ENCODE measurements at places on chromosomes 13 and 19.

DNA sequence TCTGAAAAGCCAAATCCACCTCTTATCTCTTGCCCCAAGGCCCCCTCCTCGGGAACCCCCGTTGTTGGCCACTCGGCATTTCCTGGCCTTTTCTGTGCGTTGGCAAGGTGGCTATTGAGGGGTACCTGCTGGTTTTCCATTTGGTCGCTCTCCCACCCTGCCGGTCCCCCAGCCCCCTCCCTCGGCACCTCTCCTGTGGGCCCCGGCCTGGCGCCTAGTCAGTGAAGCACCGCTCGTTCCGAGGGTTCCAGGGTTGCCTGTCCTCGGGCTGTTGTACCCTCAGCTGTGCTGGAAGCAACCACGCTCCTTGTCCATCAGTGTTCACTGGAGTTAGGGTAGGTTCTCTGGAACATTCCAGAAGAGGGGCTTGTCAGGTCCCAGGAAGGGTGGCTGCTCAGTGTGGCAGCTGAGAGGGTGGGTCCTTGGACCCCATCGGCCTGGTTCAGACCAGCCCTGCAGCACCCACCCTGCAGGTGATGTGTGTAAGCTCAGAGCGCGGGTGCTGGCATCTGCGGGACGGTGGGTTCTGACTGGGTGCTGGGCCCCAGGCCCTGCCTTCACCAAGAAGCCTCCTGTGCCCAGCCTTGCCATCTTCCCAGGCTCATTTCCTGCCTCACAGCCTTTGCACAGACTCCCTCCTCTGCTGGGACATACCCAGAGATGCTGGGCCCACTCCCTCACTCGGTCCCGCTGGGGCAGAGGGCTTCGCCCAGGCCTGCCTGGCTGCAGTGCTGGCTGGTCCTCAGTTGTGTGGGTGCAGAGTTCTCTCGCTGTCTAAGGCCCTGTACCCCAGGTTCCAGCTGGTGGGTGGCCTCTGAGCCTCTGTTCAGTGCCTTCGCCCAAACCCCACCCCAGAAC, 21.3 kb downstream of the NKPD1 start:
- no peak for DNase-seq
- no peaks in the 10 kb centered on the region for H3K36me3 ChIP-seq
- H3K4me1 ChIP-seq, result no peaks in the 10 kb centered on the region
- no peak overlapping the region for H3K4me3 ChIP-seq

DNA sequence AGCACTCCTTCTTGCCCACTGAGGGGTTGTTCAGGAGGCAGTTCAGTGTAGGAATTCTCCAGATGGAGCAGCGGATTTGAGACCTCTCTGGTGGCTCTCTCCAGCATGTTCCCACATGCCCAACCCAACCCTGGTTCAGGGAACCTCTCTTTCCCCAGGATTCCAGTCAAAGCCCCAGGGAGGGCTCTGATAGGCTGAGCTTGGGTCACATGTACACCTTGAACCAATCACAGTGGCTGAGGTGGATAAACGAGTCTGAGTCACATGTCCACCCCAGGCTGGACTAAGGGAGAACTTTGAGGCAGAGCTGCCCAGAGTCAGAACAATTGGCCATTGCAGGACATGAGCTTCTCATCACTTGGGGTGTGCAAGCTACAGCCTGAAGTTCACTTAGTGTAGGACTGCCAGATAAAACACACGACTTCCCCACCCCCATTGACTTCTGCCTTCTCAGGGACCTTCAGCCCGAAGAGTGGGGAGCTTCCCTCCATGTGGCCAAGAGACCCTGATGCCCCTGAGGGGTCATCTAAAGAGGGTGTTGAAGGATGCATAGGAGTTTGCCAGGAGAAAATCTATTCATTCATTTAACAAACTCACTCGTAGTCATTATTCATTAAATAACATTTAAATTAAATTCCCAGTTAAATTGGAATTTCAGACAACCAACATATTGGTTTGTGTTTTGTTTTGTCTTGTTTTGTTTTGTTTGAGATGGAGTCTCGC, 4.0 kb upstream of the MAST3 start:
- no peak overlapping the region for H3K4me3 ChIP-seq
- no peak overlapping the region for H3K27ac ChIP-seq
- H3K27me3 ChIP-seq, result no peaks in the 10 kb centered on the region
- peaks cover 8% of the 10 kb centered on the region for H3K4me1 ChIP-seq
- no peaks in the 10 kb centered on the region for H3K36me3 ChIP-seq
- DNase-seq, result peak; percentile 41

DNA sequence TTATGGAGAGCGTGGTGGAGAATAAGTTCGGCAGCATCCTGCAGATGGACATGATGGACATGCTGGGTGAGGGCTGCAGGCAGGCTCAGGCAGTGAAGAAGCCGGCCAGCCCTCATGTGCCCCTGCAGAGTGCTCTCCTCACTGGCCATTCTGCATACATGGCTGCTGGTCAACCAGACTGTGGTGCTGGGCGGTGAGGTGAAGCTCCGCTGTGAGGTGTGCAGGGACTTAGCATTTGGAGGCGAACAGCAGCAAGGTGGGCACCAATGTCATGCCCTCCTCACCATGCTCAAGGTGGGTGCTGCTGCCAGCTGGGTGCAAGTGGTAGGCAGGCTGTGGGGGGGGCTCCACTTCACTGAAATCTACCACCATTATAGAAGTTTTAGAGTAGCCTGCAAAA, 5.7 kb upstream of the ZNF492 start:
- H3K27ac ChIP-seq, result no peak overlapping the region
- H3K4me3 ChIP-seq, result no peak overlapping the region
- H3K27me3 ChIP-seq, result no peaks in the 10 kb centered on the region
- H3K36me3 ChIP-seq, result no peaks in the 10 kb centered on the region
- DNase-seq, result no peak

DNA sequence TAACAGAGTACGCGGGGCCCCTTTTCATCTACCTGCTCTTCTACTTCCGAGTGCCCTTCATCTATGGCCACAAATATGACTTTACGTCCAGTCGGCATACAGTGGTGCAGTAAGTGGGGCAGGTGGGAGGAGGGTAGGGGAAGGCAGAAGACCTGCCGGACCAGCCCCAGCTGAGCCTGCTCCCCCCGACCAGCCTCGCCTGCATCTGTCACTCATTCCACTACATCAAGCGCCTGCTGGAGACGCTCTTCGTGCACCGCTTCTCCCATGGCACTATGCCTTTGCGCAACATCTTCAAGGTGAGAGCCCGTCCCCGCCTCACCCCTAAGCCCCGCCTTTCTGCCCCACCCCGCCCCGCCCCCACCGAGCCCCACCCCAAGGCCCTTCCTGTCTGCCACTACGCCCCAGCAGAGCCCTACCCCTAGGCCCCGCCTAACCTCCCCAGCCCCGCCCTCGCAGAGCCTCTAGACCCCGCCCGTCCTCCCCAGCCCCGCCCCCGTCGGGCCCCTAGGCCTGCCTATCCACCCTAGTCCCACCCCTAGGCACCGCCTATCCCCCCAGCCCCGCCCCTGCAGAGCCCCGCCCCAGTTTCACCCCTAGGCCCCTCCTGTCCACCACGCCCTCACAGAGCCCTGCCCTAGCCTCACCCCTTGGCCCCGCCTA, 7.7 kb downstream of the NDUFB7 start:
- H3K27ac ChIP-seq, result no peak overlapping the region
- no peaks in the 10 kb centered on the region for H3K27me3 ChIP-seq
- peaks cover 8% of the 10 kb centered on the region for H3K36me3 ChIP-seq
- H3K4me1 ChIP-seq, result no peaks in the 10 kb centered on the region
- H3K4me3 ChIP-seq, result no peak overlapping the region
- DNase-seq, result peak; percentile 54

GRCh38 chr13:40895227-40896184, 106.1 kb downstream of the SLC25A15 start:
- H3K36me3 ChIP-seq, result no peaks in the 10 kb centered on the region
- H3K27ac ChIP-seq, result no peak overlapping the region
- H3K4me1 ChIP-seq, result no peaks in the 10 kb centered on the region
- DNase-seq, result peak; percentile 1
- no peak overlapping the region for H3K4me3 ChIP-seq

GRCh38 chr13:73481886-73482445, 423.2 kb downstream of the KLF5 start:
- DNase-seq, result no peak
- H3K27ac ChIP-seq, result no peak overlapping the region
- H3K27me3 ChIP-seq, result no peaks in the 10 kb centered on the region

DNA sequence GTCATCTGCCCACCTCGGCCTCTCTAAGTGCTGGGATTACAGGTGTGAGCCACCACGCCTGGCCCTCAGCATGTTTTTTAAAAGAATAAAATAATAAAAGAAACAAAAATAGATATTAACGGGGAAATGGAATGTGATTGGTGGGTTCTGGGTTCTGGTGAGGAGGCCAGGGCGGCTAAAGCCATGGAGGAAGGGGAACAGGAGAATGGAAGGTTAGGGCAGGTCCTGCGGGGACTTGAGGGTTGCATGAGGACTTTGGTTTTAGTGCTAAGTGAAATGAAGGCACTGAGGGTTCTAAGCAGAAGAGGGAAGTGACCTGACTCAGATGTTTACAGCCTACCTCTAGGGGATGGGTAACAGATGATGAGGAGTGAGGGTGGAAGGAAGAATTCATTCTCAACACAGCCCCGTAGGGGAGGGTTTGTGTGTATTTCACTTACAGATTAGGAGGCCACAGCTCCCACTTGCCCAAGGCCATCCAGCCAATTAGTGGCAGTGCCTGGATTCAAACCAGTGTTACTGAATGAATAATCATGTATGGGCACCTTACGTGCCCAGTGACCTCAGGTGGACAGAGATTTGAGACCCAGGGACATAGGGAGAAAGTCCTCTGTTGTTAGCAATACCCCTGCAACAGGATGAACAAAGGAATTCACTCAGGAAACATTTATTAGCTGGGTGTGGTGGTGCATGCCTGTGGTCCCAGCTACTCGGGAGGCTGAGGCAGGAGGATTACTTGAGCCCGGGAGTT, 6.7 kb upstream of the MRPL4 start:
- H3K4me3 ChIP-seq, result no peak overlapping the region
- DNase-seq, result no peak

GRCh38 chr13:81781471-81781870, 1440.5 kb upstream of the SPRY2 start:
- DNase-seq, result no peak
- no peak overlapping the region for H3K27ac ChIP-seq
- no peaks in the 10 kb centered on the region for H3K27me3 ChIP-seq
- H3K36me3 ChIP-seq, result no peaks in the 10 kb centered on the region
- no peak overlapping the region for H3K4me3 ChIP-seq

- no peaks in the 10 kb centered on the region for H3K4me1 ChIP-seq
- H3K36me3 ChIP-seq, result no peaks in the 10 kb centered on the region
- no peak for DNase-seq
Observed at GRCh38 chr13:29888306-29888705, 37.9 kb upstream of the UBL3 start.

GRCh38 chr19:54473071-54473891, at the start of gene CDC42EP5:
TSS of gene CDC42EP5 (minus strand) at chr19:54473296. CDS start at chr19:54465547, 7,749 bp downstream.
- peaks cover 24% of the 10 kb centered on the region for H3K27me3 ChIP-seq
- no peak within 1 kb of the TSS for H3K4me3 ChIP-seq
- H3K4me1 ChIP-seq, result peaks cover 13% of the 10 kb centered on the region
- no peaks in the 10 kb centered on the region for H3K36me3 ChIP-seq
- H3K27ac ChIP-seq, result no peak within 1 kb of the TSS
- no peak for DNase-seq

- H3K36me3 ChIP-seq, result no peaks in the 10 kb centered on the region
- no peaks in the 10 kb centered on the region for H3K27me3 ChIP-seq
- no peaks in the 10 kb centered on the region for H3K4me1 ChIP-seq
- DNase-seq, result peak; percentile 9
Observed at GRCh38 chr13:98293103-98293502, 116.0 kb upstream of the RNF113B start.

DNA sequence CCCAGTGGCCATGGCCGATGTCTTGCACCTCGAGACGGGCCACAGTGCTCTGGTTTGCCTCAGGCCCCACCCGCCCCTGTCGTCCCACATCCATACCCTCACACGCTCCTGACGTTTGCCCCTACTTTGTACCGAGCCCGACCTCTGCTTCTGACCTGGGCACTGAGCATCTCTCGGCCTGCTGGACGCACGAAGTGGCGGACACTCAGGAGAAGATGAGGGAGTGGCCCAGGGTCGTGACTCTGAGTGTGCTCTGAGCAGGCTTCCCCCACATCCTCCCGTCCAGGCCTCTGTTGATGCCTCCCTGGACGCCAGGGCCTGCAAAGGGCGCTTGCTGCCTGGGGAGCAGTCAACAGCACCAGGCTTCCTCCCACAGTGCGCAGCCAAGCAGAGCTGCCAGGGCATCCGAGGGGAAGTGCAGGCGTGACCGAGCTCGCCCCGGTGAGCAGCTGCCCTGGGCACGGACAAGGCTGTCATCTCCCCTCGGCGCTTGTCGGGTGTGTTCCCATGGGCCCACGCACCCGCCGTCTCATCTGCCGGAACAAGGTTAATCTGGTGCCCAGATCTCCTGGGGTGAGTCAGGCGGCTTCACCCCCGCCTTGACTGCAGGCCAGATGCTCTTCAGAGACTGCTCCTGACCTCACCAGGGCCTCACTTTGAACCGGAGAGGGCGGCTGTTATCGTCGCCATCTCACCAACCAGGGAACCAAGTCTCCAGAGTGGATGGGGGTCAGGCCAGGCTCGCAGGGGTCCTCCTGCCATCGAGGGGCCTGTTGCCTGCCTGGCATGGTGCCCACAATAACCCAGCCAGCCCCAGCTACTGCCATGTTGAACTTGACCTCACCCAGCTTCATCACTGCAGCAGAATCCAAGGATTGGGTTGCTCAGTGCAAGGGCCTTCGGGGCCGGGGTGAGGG, 27.2 kb downstream of the COMP start:
- no peaks in the 10 kb centered on the region for H3K27me3 ChIP-seq
- DNase-seq, result peak; percentile 82
- H3K36me3 ChIP-seq, result no peaks in the 10 kb centered on the region
- H3K27ac ChIP-seq, result peak overlapping the region; percentile 53
- H3K4me3 ChIP-seq, result no peak overlapping the region
- peaks cover 40% of the 10 kb centered on the region for H3K4me1 ChIP-seq

DNA sequence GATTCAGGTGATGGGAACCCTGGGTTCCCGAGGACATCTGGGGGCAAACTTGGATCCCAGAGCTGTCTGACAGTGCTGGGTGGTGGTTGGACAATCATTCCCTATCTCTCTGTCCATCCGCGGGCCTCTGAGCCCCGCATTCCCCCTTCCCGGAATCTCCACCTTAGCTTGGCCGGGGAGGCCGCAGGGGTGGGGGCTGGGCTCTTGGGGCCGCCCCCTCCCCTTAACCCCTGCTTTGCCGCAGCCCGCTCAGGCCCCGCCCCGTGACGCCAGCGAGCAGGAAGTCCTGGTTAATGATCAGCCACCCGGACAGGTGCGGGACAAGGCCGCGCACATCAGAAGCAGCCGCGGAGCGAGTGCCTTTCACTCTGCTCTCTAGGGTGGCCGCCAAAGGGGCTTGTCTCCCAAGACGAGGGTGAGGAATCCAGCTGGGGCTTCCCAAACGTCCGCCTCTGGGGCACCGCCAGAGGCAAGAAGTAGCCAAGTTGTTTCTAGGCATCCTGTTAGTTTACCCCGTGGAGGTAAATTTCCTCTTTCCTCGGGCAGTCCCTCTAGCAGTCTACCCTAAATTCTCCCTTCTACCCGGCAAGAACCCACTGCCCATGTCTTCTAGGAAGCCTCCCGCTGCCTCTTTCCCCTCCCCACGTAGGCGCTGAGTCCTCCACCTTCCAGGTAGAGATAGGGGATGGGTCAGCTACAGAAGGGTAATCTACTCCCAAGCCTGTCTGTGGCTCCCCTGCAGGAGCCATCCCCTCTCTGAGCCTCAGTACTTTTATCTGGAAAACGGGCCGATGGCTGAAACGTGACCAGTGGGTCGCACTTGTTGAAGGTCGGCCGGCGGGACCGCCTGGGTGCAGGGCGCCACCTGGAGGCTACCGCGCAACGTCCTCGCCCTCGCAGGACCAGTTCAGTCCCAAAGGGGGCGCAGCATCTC, 3.0 kb downstream of the IRF2BP1 start:
- H3K27me3 ChIP-seq, result no peaks in the 10 kb centered on the region
- H3K36me3 ChIP-seq, result peaks cover 2% of the 10 kb centered on the region

All from PC-3 (cell line).